Stimulated activated CD8-positive, alpha-beta memory T cell treated with anti-CD3 and anti-CD28 coated beads, Interleukin-4, amount 100 ng/mL, for 4 hours (primary cell): ENCODE measurements at places on chromosomes 1 and 21.

DNA sequence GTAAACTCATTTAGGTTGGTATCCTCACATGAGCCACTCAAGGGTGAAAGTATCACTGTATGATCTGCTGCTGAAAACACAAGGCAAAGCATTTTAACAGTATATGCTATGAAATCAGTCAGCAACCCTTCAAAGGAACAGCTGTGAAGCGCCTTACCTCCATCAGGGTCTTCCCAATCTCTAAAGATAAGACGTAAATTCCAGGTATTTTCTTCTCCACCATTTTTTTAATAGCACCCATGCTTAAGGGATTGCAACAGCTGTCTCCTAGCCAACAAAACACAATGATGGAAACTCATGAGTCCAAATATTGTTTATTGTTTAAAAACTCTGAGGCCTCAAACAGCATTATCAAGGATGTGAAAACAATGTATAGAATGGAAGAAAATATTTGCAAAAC is 4.8 kb downstream of the PPT1 start:
- no peak for DNase-seq

DNA sequence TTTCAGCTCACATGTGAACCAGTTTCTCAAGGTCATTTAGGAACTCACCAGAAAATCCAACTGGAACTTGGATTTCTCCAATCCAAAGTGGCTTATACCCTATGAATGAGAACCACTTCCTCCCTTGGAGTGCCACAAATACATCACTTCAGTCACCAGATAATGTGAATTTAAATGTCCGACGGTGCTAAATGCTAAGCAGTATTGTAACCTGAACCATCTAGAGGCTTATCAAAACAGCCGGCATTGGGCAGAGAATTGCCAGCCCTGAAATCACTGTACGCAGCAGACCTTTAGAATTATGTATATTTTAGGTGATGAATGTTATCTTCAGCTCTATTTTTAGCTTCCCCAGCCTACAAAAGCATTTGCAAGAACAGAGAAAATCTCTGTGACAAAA is 76.8 kb upstream of the COX20 start:
- no peak for DNase-seq

- no peak for DNase-seq
These were observed 42.4 kb downstream of the RNF2 start for GRCh38 chr1:185087746-185088145.

- DNase-seq, result no peak
These were observed 1083.1 kb downstream of the PLA2G4A start for GRCh38 chr1:187911820-187912219.

- no peak for DNase-seq
These were observed 6.4 kb upstream of the AGL start for GRCh38 chr1:99843760-99844159.

GRCh38 chr1:231801042-231801585 is 174.5 kb downstream of the DISC1 start:
- DNase-seq, result no peak

- DNase-seq, result no peak
These were observed 77.2 kb downstream of the ADARB1 start for GRCh38 chr21:45151445-45152160.

GRCh38 chr1:121516234-121516967 is 331.6 kb downstream of the SRGAP2C start:
- DNase-seq, result no peak

- DNase-seq, result no peak
These were observed 488 bp downstream of the FAM78B start for GRCh38 chr1:166166329-166166697.

- no peak for DNase-seq
These were observed 3.4 kb downstream of the FOXO6 start for GRCh38 chr1:41364442-41365319.

DNA sequence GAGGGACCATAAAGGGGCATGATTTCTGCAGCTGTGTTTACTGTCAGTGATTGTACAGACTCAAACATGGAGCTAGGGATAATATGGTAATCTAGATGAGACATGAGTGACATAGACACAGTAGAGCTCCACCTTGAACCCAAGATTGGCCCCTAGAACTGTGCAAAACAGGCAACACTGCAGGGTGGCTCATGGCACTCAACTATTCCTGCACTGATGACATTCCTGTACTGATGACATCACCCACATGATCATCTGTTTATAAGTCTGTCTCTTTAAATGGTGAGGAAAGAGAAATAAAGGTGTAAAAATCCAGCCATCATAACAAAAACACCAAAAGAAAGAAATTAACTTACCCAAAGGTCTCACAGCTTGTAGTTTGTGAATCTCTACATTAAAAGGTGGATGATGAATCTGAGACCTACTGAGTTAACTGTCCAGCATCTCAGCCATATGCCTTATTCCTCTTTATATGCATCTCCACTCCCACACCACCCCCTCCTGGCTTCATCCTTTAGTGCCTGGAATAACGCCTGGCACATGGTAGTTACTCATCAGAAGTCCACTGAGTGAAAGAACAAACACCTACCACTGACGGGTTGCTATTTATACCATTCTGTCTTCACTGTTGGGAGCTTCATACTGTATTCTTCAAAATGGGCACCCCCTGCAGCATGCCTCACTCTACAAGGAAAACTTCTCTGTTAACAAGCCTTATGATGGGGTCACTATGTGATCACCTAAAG is at the start of gene LRRC53:
TSS of gene LRRC53 (minus strand) at position 442 of the 746 bp plus-strand sequence. CDS start 29,262 bp downstream, outside the sequence.
- DNase-seq, result no peak

- no peak for DNase-seq
These were observed 476.3 kb upstream of the RUNX1 start for GRCh38 chr21:35525443-35525842.

DNA sequence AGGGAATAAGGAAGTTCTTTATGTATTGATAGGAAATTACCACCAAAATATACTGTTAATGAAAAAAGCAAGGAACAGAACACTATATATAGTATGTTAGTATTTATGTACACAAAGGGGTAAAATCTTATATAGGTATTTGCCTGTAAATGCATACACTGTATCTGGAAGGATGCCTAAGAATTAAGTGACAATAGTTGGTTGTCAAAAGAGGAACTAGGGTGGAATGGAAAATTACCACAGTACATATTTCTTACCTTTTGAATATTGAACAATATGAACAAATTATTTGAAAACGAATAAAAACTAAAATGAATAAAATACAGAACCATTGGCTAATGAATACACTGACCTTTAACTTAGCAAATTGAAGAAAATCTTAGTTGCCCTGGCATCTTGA is 13.6 kb downstream of the ARPC5 start:
- no peak for DNase-seq
